ENCODE measurements at places on chromosomes 1 and 21.

DNA sequence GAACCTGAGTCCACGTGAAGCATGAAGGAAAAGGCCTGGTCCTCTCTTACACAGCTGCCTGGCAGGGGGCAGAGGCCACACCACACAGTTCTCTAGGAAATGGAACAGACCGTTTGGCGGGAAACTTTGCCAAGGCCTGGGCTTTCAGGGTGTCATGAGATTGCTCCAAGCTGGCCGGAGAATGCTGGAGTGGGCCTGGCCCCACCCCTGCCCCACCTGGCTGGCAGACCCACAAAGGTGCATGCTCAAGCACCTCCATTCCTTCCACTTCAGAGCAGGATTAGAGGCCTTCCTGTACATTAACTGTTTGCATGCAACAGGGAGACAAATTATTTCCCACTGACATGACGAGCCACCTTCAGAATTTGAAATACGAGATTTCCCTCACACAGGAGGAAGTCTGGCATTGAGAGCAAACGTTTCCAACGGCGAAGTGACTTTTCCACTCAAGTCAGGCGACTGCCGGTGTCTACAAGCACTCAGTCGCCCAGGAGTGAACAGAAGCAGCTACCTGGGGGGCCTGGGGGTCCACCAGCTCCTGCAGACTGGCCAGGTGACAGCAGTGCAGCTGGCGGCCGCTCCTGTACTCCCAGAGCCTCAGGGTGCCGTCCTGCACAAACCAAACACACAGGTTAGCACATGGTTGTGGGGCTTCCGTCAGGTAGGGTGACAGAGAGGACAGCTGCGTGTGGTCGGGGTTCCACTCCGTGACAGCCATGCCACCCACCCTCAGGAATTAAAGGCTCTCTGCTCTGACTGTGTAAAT lies 24.0 kb downstream of the WDR4 start:
- no peak for DNase-seq

DNA sequence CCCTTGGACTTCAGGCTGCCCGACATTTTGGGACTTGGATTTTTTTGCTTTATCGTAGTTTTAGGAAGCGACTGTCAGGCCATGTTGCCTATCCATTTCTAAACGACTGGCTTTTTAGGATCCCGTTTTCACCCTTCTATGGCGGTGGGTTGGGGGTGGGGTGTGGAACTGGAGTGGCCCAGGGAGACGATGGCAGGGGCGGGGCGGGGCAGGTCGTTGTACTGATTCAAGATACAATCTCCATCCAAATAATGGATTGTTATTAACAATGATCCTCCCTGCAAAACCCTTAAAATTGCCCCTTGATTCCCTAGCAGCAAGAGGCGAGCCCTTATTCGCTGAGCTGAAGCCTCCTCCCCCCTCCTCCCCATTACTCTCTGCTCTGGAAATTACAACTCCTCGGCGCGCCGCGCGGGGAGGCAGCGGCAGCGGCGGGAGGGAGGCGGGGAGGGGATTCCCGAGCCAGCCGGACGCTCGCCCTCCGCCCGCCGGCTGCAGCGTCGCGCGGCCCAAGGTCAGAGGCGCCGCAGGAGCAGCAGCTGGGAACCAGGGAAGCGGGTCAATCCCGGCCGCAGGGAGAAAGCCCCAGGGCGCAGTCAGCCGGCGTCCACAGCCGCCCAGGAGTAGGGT lies at the start of gene TRIM67:
TSS of gene TRIM67 (plus strand) at position 392 of the 630 bp plus-strand sequence. CDS start 912 bp downstream, outside the sequence.
- no peak for DNase-seq

DNA sequence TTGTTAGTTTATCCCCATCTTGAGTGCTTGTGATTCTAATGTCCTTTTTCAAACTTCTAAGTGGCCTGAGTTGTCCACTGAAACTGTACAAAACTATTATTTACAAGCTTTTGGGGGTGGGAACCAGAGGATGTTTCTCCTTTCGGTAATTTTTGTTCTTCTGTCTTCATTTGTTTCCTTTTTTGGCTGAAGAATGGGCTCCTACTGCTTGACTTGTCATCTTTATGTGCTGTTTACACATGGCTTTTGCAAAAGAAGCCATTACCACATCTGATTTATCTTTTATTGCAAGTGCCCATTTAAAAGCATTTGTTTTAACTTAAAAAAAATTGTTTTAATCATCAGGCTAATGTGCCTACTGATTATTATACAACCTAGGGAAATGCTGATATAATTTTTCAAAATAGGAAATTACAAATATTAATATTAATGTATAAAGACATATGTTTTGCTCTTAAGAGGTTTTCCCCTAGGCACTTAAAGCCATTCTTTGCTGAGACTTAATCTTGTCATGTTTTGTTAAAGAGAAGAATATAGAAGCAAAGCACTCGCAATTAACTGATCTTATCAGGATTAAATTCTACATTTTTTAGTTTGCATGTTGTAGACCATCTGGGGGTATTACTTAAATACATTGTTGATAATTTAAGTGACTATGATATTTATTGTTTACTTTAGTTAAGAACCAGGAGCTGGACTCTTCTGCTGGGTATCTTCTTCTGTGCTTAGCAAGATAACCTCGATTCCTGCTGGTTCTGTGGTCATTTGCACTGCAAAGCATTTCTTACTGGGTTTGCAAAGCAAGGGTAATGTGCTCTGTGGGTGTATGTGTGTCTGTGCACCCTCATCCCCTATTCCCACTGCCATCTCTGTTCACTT lies 40.1 kb downstream of the TMEM200B start:
- no peak for DNase-seq

DNA sequence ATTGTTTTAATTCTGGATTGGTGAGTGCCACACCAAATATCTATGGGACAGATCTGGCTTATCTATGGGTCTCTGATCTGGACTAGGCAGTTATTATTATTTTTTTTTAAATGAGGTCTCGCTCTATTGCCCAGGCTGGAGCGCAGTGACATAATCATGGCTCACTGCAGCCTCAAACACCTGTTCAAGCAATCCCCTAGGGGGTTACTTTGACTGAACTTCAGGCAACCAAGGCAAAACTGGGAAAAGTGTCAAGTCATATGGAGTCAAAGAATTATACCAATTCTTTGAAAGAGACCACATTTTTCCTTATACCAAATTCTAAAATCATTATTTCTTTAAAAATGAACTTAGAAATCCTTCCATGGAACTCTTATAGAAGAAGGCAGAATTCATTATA lies 129.1 kb upstream of the HOOK1 start:
- no peak for DNase-seq

GRCh38 chr1:109786531-109787021 lies 22.9 kb upstream of the EPS8L3 start:
- DNase-seq, result no peak

- DNase-seq, result no peak
Measured at GRCh38 chr1:179808503-179808902, 65.4 kb downstream of the FAM163A start.

- no peak for DNase-seq
Measured at GRCh38 chr1:47444297-47444561, 6.4 kb downstream of the FOXD2 start.

DNA sequence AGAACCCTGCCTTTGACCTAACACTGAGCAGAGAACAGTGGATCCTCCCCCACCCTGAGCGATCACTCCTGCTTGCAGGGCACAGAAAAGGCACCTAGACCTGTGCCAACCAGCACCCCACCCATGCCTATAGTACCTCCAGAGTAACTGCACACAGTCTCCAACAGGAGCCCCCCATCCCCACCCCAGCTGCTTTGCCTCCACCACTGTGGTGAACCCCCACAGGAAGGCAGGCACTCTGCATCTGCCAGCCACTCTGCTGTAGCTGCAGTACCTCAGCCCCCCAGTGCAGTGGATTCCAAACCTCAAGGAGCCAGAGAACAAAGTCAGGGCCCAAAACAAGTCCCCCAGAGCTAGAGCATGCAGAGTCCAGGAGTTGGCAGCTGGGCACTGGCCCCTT lies 10.7 kb downstream of the SPATC1L start:
- DNase-seq, result no peak

DNA sequence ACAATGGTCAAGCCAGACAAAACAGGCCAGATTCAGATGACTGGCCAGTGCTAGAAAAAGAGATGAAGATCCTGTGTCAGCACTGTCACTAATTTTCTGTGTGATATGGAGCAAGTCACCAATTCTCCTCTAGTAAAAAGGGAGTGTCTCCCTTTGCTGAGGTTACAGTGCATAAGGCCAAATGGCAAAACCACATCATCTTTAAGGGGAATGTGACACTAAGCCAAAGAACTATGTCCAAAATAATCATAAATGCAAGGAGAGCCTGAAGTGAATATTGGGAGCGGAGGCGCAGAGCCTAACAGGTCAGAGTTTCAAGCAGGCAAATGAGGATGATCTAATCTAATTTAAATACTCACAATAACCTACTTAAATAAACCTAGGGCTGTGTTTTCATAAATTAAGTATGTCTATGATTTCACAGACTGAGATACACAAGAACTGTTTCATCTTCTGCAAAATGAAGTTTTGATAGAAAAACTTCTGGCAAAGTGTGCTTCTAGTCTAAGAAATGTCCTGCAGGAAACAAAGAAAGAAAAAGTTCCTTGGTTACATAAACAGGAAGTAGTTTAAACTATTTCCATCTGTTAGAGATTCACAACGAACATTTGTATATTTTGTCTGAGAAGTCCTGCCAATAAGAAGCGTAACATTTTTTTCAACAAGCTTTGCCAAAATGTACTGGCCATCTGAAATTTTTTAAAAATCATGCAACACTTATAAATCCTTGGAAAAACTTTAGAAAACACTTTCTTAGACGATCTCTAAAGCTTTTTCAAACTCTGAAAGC lies 290.2 kb downstream of the LRRC40 start:
- DNase-seq, result no peak

DNA sequence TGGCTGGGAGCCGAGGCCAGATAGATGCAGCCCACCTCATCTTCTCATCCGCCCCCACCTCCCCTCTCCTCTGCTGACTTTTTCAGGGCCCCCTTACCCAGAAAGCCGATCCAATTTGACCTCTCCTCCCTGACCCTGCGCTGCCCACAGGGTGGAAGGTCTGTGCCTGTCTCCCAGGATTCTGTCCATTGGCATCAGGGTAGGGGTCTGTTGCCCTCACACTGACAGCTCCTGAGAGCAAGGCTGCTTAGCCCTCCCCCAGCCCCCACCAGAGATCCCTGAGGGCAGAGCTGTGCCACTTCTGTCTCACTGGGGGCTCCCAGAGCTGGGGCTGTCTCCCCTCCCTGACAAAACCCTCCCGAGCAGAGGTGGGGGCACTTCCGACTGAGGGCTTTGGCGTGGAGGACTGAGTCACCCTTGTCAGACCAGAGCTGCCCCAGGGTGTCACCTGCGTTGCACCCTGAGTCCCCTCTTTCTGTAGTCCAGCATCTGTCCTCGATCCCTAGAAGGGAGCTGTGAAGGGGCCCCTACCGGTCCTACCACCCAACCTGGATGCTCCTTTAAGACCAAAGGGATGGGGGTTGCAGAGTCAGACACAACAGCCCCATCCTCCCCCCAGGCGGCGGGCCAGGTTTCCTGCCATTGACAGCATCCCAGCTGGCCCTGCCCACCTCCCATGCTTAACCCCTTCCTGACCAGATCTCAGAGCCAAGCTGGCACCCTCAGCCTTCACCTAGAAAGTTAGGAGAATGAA lies 2.4 kb upstream of the FAM110D start:
- no peak for DNase-seq

DNA sequence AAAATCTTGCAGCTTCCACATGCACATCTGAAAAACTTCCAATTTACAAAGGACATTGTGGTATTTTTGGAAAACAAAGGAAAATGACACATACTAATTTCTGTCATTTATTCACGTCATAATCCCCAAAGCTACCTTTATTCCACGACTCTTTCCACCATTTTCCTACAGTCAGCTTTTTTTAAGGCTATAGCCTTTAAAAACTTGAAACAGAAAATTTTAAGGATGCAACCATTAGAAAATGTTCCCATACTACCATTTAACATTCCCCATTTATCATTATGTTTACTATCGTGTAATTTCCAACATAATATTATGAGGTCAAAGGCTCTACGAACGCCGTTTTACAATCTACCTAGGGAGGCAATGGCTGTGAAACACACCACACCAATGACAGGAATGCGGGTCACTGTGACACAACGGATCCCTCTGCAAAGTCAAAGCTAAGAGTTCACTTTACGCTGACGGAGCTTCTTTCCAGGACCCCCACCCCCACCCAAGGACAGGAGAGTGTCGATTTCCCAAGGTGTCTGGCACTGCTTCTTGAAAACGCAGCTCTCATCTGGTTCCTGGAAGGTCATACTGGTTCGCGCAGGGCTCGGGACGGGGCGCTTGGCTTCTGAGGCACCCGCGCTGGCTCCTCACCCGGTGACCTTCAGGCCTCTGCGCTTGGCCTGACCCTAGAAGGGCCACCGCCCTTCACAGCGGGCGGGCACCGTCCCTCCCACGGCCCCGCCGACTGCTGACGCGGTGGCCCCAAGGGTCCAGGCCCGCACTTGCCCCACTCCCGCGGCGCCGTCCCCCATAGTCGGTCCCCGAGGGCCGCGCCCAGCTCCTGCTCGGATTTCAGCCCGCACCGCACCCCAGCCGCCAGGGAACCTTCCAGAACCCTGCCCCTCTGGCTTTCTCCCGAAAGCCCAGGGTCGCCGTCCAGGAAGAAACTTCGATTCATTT lies 50.5 kb upstream of the ATF3 start:
- DNase-seq, result no peak

DNA sequence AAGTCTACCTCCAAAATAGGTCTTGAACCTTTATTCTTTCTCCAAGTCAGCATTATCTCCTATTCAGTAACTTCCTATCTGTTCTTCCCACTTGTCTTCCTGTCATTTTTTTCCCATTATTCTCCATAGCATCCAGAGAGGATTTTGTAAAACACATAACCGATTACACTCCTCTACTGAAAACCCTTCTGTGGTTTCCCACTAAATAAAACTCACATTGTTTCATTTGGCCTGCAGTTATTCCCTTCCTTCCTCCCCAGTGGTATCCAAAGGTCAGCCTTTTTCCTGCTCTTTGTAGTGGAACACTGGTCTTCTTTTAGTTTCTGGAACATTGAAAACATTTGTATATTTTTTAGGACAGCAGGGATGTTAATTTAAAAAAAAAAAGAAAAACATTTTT lies 266.0 kb downstream of the GPR52 start:
- no peak for DNase-seq

DNA sequence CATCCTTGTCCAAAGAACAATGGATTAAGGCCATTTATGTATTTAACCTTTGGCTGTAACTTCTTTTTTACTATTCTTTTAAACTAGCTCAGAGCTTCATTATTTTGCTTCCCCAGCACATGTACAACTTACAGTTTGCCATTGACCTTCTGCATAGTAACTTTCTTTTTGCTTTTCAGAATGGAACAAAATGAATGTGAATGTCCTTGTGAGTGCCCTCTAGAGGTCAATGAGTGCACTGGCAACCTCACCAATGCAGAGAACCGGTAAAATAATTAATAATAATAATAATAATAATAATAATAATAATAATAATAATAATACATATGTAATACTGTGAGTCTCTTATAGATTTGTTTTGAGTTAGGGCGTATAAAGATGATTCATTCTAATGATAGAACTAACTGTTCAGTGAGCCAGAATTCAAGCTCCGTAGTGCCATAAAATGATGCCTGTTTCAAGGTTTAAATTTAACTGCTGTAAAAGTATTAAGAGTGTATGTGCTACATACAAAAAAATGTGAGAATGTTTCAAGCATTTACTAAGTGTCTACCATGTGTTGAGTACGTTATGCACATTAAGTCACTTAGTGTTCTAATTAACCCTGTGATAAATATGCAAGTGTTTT lies 69.0 kb upstream of the RAVER2 start:
- no peak for DNase-seq

GRCh38 chr1:167171286-167171929 lies 49.3 kb upstream of the POU2F1 start:
- no peak for DNase-seq

GRCh38 chr1:183543619-183544204 lies 46.5 kb downstream of the NCF2 start:
- DNase-seq, result no peak

GRCh38 chr1:214427871-214428277 lies 123.5 kb downstream of the PTPN14 start:
- DNase-seq, result peak; percentile 12

GRCh38 chr1:234647758-234648157 lies 37.8 kb upstream of the IRF2BP2 start:
- DNase-seq, result no peak

All from stimulated activated CD8-positive, alpha-beta memory T cell treated with anti-CD3 and anti-CD28 coated beads, Interleukin-4, amount 100 ng/mL, for 4 hours (primary cell).